CMK (cell line): ENCODE measurements at places on chromosomes 16 and 17.

DNA sequence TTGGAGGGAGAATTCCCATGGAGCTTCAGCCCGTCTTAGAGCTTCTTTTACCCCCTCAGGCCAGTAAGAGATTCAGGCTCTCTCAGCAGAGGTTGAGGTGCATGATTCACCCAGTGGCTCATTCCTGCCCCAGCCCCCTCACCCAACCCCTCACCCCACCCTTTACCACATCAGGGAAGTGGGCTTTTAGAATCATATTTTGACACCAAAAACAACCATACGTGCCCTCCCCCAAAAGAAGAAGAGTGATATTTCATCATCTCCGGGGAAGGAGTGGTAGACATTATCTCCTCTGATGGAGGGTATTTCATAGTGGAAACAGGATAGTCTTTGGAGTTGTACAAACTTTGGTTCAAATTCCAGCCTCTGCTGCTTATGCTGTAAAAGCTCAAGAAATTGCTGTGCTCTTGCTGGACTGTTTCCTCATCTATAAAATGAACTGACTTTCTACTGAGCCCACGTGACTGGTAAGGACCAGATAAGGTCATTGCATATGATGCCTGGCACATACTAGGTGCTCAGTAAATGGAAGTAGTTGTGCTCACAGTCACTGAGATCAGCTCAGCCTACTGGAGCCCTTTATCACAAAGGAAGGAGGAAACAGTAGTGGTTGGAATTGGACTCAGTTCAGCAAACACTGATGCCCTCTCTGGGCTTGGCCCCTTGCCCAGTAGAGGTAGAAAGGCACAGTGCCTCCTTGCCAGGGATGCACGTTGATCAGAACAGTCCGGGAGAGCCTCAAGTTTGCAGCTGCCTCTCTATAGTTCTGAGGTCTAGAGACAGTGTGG, 18.3 kb upstream of the CCL5 start:
- no peak for DNase-seq

GRCh38 chr17:54307351-54307750, 484.6 kb downstream of the KIF2B start:
- no peak for DNase-seq

- DNase-seq, result no peak
Observed at GRCh38 chr16:20954574-20954973, 54.0 kb downstream of the LYRM1 start.

- no peak for DNase-seq
Observed at GRCh38 chr16:14110728-14111251, 39.7 kb downstream of the MRTFB start.

DNA sequence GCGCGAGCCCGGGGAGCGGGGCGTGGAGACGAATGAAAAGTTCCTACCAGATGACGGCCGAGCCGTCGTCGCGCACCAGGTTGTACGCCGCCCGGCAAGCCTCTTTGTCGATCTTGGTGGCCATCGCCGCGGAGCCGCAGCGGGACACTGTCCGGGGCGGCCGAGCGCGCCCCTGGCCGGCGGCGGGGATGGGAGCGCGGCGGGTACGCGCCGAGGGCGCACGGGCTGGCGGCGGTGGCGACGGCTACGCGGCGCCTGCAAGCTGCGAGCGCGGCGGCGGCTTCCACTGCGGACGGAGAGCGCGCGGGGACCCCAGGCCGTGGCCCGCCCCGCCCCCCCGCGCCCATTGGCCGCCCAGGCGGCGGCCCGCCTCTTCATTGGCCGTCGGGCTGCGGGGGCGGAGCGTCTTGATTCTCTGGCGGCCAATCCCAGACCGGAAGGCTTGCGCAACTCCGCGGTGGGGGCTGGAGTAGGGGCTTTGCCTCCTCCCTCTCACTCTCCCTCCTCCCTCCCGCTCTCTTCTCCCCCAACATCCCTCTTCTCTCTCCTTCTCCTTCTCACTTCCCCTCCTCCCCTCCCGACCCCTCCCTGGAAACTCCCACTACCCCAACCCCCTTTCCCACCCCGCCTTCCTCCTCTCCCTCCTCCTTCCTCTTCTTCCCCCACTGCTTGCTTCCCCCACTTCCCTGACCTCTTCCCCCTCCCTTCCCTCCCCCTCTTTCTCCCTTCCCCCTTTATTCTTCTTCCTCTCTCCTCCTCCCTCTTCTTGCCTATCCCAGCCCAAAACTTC, at the start of gene COTL1:
TSS of gene COTL1 (minus strand) at position 288 of the 790 bp plus-strand sequence. CDS start at position 124, 164 bp downstream.
- peak; percentile 95 for DNase-seq

GRCh38 chr16:63422715-63423114, 1386.5 kb upstream of the CDH8 start:
- no peak for DNase-seq

GRCh38 chr16:12354296-12354833, 377.8 kb downstream of the SNX29 start:
- DNase-seq, result no peak

DNA sequence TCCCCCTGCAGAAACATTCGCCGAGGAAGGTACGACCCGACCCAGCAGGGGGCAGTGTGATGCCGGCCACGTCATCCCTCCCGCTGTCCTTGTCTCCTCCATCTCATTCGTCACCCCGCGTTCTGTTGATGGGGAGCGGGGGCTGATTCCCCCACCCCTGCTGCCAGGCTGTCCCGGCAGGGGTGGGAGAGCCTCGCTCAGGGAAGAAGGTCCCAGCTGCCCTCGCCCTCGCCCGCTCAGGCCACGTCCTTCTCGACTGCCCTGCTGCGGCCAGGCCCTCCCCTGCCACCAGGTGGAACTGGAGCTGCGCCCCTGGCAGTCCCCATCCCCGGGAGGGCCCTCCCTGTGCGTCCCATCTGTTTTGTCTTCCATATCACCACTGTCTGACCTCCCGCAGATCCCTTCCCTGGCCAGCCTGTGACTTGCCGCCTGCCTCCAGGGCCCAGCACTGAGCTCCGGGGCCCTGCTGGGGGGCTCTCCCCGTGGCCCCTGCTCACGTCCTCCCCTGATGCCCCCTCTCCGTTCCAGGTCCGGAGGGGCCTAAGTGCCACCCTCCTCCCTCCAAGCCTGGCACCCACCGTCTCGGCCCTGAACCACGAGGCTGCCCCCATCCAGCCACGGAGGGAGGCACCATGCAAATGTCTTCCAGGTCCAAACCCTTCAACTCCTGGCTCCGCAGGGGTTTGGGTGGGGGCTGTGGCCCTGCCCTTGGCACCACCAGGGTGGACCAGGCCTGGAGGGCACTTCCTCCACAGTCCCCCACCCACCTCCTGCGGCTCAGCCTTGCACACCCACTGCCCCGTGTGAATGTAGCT, 20.6 kb downstream of the ADAM11 start:
- peak; percentile 45 for DNase-seq

GRCh38 chr17:20210614-20211013, 201.5 kb downstream of the SPECC1 start:
- no peak for DNase-seq

- no peak for DNase-seq
Observed at GRCh38 chr17:48374650-48375230, 55.3 kb downstream of the SKAP1 start.
